Stimulated activated CD4-positive, alpha-beta T cell treated with anti-CD3 and anti-CD28 coated beads, Interleukin-1b, Interleukin-23, amount 100 ng/mL, for 1 hour (primary cell): ENCODE measurements at places on chromosomes 16 and 17.
A peak's percentile ranks its signal among the peaks of the same experiment; 100 is the strongest.

GRCh38 chr16:64410306-64410705 lies 711.6 kb downstream of the CDH11 start:
- DNase-seq, result no peak

DNA sequence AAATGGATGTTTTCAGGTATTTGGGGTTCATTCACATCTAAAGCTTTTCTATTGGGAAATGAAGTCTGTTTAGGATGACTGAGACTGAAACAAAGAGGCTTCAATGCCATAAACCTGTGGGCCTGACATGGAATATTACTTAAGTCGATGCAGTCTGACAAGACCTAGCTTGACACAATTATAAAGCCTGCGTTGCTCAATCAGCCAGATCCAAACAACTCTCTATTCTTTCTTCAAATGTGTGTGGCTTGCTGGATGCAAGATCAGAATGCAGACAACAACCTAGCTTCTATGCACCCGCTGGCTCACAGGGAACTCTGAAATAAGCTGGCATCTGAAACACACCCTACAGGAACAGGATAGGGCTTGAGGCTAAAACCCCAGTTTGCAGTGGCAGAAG lies 40.0 kb downstream of the RFFL start:
- DNase-seq, result no peak

DNA sequence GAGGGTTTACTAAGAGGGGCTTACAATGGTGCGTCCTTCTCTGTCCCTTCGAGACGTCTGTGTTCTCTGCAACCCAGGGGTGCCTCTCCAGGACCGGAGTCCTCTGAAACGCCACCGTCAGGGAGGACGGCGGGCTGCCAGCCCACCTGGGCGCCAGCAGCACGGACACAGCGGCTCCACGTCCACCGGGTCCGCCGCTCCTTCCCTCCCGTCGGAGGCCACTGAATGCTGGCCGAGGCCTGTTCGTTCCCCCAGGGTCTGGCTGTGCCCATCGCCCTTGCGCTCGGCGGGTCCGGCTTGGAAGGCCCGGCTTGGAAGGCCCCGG lies 403 bp downstream of the TEPSIN start:
- no peak for DNase-seq

GRCh38 chr16:2205104-2205966 lies at the start of gene MLST8:
TSS of gene MLST8 (plus strand) at chr16:2205454. CDS start at chr16:2206086, 632 bp downstream.
- peak; percentile 80 for DNase-seq

DNA sequence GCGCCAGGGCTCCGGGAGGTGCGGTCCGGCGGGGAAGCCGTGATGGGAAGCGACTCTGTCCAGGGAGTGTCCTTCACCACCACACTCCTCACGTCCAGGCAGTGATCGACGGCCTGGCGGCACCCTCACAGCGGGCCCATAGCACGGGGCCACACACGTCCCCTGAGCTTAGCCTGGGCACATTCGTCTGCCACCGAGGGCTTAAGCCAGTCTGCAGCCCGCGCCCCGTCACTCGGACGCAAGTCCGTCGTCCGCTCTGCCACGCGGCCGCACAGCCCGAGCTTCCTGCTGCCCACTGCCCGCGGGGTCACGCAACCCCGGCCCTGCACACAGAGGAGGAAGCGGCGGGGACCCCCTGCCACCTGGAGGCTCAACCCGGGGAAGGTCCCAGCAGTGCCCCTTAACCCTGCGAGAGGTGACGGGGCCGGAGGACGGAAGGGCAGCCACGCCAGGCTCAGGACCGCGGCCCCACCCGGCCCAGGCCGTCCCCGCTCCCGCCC lies 3.0 kb upstream of the TBX2 start:
- DNase-seq, result no peak

GRCh38 chr16:70253291-70254106 lies 1.8 kb upstream of the EXOSC6 start:
- no peak for DNase-seq

GRCh38 chr17:69763503-69763902 lies 311.5 kb upstream of the KCNJ16 start:
- no peak for DNase-seq

DNA sequence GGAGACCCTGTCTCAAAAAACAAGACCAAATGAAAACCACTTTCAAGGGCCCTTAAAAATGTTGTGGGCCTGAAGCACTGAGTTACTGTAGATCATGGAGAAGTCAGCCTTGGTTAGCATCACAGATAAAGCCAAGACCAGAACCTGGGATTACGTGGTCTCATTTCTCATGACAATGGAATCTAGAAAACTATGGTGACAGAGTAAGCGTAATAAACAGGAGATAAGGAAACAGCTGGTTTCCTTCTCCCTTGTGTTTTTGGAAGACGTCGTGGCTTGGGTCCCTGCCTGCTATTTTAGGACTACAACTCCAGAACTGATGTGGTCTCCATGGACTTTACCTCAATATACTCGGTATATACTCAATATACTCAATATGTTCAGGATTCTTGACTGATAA lies 180.7 kb upstream of the ZFHX3 start:
- no peak for DNase-seq

GRCh38 chr17:50208611-50209061 lies 7.2 kb upstream of the COL1A1 start:
- DNase-seq, result no peak

GRCh38 chr17:19833914-19834313 lies 33.8 kb downstream of the ULK2 start:
- no peak for DNase-seq

- peak; percentile 36 for DNase-seq
Measured at GRCh38 chr17:45410144-45411091, 22.3 kb downstream of the ARHGAP27 start.

DNA sequence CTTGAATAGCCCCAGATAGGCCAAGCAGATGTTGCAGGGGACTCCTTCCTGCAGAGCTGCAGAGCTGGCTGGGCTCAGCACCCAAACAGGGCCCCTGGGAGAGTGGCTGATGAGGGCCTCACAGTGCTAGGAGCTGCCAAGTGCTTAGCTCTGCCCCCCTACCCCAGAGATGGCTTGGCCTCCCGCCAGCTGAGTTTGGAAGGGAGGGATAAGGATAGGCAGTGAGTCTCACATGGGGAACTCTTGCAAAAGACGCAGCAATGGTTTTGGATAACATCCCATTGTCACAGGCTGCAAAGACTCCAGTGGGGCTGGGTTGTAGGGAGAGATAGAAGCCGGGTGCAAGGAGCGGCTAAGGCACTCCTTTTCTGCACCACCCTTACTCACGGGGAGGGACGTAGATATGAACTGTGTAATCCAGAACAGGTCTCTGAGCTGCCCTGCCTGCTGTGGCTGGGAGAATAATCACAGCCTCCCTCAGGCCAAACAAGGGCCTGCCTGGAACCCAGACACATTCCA lies 52.9 kb upstream of the MAF start:
- no peak for DNase-seq

DNA sequence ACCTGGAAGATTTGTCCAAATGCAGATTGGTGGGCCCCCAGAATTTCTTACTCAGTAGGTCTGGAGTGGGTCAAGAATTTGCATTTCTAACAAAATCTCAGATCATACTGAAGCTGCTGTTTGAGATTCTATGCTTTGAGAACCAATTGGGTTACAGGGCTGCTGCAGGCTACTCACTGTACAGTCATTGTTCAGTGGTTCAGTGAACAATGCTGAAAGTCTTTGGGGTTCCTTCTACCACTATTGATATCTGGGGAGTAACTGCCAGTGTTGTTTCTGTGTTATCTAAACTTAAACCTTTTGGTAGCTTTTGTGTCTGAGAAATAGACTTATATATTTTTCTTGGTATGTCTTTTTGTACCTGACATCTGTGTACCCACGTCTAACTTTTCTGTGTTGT lies 187.5 kb downstream of the TANC2 start:
- no peak for DNase-seq

- no peak for DNase-seq
Measured at GRCh38 chr17:14688134-14688533, 387.3 kb downstream of the HS3ST3B1 start.

- DNase-seq, result no peak
Measured at GRCh38 chr17:30219315-30219714, 16.2 kb downstream of the SLC6A4 start.

- DNase-seq, result no peak
Measured at GRCh38 chr17:43660816-43661493, 767 bp downstream of the MEOX1 start.

GRCh38 chr17:59620064-59620359 lies 317 bp downstream of the CLTC start:
- DNase-seq, result no peak

- no peak for DNase-seq
Measured at GRCh38 chr17:42403150-42403549, 14.9 kb upstream of the STAT3 start.

GRCh38 chr16:85833219-85833920 lies 33.9 kb downstream of the COX4I1 start:
- no peak for DNase-seq

- no peak for DNase-seq
Measured at GRCh38 chr16:13950821-13951547, 31.0 kb downstream of the ERCC4 start.

DNA sequence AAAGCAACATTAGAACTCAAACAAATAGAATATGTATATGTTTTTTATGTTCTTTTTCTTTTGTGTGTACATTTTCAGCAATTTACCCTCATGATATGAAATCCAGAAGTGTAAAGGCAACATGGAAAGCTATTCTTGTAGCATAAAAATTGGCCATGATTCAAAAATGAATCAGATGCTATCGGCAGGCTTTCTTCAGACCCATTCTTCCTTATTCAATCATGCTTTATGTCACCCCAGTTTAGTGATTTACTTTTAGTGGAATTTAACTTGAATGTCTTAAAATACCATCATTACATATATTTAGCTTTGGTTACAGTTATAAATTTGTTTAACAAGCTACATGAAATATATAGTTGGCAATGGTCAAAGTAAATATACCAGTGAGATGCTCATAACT lies 21.4 kb upstream of the SMIM36 start:
- DNase-seq, result no peak

- no peak for DNase-seq
Measured at GRCh38 chr17:72104863-72105234, 16.0 kb upstream of the SOX9 start.

DNA sequence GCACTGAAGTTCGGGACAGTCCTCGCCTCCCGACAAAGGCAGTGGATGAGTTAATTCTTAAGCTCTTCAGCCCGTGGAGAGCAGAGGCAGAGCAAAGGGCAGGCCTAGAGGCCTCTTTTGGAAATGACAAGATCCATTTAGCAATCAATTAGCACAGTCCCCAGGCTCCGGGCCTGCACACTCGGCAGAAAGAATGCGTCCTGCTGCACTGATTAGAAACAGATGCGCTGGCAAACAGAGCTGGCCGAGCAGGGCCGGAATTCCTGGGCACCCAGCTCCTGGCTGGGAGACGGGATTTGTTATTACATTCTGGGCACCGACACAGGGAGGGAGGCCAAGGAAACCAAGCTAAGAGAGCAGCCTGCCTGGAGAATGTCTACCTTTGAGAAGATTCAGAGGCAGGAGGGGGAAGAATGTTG lies 162.9 kb downstream of the COPRS start:
- no peak for DNase-seq

DNA sequence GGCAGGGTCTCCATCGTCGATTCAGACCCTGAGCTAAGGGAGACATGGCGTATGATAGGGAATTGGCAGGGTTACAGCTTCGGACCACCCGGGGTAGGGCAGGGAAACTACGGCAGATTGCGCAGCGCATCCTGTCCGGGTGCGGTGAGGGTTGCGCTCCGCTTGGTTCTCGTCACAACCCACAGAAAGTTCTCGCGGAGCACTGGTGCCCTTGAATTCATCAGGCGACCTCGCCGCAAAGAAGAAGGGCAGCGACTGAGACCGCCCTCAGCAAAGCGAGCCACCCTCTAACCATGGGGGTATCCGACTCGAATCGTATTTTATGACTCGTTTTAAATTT lies 1.2 kb downstream of the HS3ST3B1 start:
- DNase-seq, result no peak

GRCh38 chr17:17826342-17826713 lies 10.5 kb downstream of the SREBF1 start:
- DNase-seq, result no peak

GRCh38 chr17:50033316-50033715 lies 22.6 kb upstream of the ITGA3 start:
- DNase-seq, result no peak

DNA sequence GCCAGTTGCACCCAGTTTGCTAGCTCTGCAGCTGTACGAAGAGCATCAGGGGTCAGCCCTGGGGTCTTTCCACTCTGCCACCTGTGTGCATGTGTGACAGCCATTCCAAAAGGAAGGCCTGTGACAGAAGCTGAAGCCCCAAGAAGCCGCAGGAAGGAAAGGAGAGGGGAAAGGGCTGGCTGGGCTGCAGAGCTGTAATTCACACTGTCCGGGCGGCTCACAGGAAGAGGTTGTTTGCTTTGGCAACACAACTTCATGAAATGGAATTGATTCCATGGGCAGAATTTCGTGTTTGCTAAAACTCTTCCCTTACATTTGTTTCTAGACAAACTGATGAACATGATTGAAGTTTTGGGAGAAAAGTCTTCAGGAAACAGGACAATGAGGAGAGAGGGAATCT lies 14.8 kb downstream of the TMEM204 start:
- no peak for DNase-seq

GRCh38 chr16:14241631-14242030 lies 170.5 kb downstream of the MRTFB start:
- DNase-seq, result no peak

- DNase-seq, result no peak
Measured at GRCh38 chr16:1537763-1538289, 4.4 kb downstream of the TMEM204 start.

- DNase-seq, result no peak
Measured at GRCh38 chr16:4679156-4679849, 14.1 kb upstream of the NUDT16L1 start.

GRCh38 chr16:49834531-49835151 lies 21.3 kb downstream of the ZNF423 start:
- no peak for DNase-seq
